ENCODE measurements at places on chromosomes 16 and 17.

DNA sequence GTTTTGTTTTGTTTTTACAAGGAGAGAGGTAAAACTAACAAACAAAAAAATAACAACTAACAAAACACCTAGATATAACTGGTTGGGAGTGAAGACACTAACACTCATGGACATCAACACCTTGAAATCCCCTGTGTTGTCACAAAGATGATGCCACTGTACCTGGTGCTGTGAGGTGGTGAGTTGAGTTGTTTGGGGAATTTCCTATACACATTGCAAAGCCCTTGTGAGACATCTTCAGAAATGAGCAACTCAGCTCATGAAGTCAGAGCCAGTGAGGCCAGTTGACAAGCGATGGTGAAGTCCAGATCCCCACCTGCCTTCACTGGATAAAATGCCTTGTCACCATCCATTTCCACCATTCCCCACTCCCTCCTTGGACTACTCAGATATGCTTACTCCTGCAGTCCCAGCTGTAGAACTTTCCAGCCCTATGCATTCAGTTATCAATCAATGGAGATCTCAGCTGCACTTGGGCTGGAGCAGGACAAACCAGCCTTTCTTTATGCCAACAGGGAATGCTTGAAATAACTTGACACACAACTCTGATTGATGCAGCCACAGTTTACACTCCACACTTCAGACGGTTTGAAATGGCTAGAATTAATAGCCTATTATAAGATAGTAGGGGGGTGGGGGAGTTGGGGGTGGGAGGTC is 22.2 kb downstream of the ANKFN1 start:
- DNase-seq = no peak

GRCh38 chr17:49555495-49556222 is 20.0 kb upstream of the NXPH3 start:
- DNase-seq = peak; percentile 66

- DNase-seq = no peak
These were observed 43.6 kb downstream of the NFATC3 start for GRCh38 chr16:68128577-68129305.

GRCh38 chr17:70855401-70856054 is 686.2 kb downstream of the KCNJ2 start:
- no peak for DNase-seq

DNA sequence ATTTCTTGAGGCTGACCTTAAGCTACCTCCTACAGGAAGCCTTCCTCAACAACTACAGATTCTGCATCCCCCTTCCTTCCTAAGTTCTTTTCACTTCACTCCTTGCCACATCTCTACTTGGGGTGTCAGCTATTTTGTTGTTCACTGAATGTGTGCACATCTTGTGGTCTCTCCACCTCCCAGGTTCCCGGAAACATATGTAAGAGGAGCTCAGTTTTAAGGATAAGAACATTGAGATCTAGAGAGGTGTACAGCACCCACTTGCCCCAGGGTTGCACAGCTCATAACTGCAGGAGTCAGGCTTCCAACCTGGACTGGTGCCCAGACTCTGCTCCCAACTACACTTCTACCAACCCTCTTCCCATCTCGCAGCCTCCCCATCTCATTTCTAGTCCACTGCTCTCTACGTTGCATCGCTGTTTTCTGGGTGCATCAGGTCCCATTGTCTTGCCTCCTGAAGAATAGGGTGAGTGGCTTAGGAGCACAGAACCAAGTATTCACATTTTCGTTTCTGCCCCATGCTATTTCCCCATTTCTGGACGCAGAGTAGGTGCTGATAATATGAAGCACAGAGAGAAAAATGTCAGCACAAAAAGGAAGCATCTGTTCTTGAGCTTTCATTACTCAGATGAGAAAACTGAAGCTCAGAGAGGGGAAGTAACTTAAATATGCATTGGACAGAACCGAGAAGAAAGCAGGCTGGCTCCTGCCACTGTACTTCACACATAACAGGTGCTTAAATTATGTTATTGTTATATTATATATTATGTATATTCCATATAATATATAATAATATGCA is 292.0 kb upstream of the CCL2 start:
- no peak for DNase-seq

DNA sequence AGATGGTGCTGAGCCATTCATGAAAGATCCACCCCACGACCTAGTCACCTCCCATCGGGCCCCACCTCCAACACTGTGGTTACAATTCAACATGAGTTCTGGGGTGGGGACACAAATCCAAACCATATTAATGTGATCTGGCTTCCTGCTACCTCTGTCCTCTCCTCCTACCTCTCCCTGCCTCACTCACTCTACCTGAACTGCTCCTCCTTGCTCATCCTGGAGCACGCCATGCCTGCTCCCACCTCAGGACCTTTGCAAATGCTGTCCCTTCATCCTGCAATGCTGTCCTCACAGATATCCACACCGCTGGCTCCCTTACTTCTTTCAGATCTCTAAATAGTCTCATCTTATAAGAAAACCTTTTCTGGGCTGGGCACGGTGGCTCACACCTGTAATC is 10.8 kb upstream of the SLC13A5 start:
- DNase-seq = no peak

DNA sequence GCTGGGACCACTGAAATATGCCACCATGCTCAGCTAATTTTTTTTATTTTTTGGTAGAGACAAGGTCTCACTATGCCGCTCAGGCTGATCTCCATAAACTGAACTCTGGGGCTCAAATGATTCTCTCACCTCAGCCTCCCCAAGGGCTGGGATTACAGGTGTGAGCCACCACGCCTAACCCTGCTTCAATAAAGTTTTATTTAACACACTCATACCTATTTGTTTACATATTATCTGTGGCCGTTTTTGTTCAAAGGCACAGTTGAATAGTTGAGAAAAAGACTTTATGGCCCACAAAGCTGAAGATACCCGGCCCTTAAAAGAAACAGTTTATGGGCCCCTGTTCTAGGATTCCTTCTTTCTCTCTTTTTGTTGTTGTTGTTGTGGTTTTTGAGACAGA is 419.8 kb downstream of the SLC39A11 start:
- DNase-seq = no peak

- DNase-seq = peak; percentile 51
These were observed 21.6 kb downstream of the LASP1 start for GRCh38 chr17:38891441-38891840.

DNA sequence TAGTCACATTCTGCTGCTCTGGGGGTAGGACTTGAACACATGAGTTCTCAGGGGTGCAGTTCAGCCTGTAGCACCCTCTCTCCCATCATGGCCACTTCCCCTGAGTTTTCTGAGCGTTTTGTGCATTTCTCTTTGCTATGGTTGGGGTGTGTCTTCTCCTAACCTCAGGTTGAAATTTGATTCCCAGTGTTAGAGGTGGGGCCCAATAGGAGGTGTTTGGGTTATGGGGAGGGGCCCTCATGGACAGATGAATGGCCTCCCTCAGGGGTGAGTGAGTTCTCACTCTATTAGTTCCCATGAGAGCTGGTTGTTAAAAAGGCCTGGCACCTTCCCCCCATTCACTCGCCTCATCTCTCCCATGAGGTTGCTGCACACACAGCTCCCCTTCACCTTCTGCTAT is 101.1 kb downstream of the FOXL1 start:
- DNase-seq = no peak

GRCh38 chr17:28078341-28079229 is 36.1 kb downstream of the NLK start:
- no peak for DNase-seq

- DNase-seq = no peak
These were observed 4.1 kb upstream of the NHERF1 start for GRCh38 chr17:74744349-74744713.

DNA sequence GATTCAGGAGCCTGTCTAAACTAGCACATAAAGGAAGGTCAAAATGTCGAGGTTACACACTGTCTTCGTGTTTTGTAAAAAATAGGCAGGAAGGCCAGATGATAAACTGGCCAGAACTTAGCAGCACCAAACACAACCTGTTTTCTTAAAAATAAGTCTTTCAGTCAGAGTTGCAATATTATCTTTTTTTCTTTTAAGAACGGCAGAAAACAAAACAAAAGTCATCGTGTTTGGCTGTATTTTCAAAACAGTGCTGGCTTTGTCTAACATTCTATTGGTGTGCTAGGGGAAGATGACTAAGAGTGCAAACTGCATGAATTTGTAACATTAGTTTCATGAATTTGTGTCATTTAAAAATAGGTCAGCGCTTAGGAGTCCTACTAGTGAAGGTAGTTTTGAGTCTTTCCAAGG is 5.3 kb downstream of the MAF start:
- no peak for DNase-seq

DNA sequence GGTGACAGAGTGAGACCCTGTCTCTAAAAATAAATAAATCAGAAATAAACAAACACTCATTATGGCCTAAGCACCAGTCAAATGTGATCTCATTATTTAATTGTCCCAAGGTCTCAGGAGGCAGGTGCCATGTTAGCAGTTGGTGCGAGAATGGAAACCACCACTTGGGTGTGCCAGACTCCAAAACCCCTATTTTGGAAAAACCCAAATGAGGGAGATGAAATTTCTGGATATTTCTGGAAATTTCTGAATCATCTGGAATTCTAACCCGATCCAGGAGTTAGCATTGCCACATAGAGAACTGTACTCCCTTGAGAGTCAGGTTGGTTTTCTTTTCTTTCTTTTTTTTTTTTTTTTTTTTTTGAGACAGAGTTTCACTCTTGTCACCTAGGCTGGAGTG is 264.0 kb downstream of the XYLT1 start:
- DNase-seq = no peak

DNA sequence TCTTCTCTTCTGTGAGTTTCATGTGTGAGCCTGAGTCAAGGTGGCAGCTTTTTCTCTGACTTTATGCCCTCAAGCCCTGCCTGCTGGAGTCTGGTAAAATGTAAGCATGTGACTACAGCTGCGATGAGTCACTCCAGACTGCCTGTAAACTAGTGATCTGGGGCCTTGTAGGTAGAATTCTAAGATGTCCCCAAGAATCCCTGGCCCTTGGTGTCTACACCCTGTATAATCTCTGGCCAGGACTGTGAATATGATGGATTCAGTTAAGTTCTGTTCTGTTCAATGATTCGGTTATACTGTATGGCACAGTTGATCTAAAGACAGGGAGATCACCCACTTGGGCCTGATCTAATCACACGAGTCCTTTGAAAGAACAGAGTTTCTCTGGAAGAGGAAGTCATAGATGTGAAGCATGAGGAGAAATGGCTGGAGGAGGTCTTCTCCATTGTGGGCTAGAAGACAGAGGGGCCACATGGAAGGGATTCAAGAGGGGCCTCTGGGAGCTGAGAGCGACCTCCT is 29.8 kb downstream of the PRSS54 start:
- DNase-seq = no peak

DNA sequence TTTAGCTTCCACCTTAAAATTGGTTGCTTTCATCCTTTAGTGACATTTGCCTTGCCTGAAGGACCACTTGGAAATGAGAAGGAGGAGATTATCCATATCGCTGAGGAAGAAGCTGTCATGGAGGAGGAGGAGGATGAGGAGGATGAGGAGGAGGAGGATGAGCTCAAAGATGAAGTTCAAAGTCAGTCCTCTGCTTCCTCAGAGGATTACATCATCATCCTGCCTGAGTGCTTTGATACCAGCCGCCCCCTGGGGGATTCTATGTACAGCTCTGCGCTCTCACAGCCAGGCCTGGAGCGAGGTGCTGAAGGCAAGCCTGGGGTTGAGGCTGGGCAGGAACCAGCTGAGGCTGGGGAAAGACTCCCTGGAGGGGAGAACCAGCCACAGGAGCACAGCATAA is 11.5 kb upstream of the TMEM106A start:
- peak; percentile 47 for DNase-seq

- DNase-seq = peak; percentile 45
These were observed 856 bp downstream of the DNAJA2 start for GRCh38 chr16:46972429-46973206.

- DNase-seq = peak; percentile 64
These were observed 60.4 kb downstream of the ZDHHC7 start for GRCh38 chr16:84950906-84951305.

GRCh38 chr17:177155-177554 is 4.3 kb downstream of the DOC2B start:
- DNase-seq = peak; percentile 61

DNA sequence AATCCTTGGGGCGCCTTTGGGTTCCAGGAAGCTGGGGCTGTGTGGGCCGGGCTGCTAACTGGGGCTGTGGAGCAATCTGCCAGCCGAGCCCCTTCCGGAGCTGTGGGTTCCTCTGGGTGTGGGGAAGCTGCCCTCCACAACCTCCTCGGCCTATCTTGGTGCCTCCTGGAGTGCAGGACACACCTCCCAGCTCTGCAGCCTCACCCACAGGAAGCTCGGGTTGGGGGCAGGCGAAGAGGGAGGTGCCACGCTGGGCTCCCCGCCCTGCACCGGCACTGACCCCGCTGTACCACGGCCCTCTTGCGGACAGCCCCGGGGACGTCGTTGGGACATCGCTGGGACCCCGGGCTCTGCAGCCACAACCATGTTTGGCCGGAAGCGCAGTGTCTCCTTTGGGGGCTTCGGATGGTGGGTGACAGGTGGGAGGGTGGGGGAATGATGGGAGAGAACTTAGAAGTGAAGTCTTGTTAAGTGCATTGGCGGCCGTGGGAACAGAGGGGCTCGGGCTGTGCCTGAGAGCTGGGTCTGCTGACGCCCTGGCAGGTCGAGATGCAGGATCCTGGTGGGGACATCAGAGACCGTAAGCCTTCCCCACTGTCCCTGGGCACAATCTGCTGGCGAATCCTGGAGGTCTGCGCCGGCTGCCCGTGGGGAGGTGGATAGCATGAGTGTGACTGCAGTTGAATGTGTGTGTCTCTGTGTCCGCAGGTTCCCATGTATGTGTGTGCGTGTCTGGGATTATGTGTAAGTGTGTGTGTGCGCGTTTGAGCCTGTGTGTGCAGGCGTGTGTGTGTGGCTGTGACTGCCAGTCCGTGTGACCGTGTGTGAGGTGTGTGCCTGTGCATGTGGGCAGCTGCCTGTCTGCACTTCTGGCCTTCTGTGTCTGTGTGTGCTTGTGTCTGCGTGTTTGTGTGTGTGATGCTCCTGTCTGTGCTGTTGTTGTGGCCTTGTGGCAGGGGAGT is at the start of gene RAP1GAP2:
Gene RAP1GAP2, plus strand, starts transcription at position 275 of the 962 bp plus-strand sequence. Its CDS starts 90 bp downstream, at position 365.
- DNase-seq = no peak

GRCh38 chr17:72439893-72440502 is 319.2 kb downstream of the SOX9 start:
- DNase-seq = no peak

GRCh38 chr17:28896491-28896883 is 1.0 kb downstream of the FLOT2 start:
- peak; percentile 58 for DNase-seq
